AG09309 (cell line): ENCODE measurements at places on chromosomes 16 and 17.
A peak's percentile ranks its signal among the peaks of the same experiment; 100 is the strongest.

- peak; percentile 92 for DNase-seq
These were observed 12.5 kb upstream of the SPHK1 start for GRCh38 chr17:76371656-76372628.

DNA sequence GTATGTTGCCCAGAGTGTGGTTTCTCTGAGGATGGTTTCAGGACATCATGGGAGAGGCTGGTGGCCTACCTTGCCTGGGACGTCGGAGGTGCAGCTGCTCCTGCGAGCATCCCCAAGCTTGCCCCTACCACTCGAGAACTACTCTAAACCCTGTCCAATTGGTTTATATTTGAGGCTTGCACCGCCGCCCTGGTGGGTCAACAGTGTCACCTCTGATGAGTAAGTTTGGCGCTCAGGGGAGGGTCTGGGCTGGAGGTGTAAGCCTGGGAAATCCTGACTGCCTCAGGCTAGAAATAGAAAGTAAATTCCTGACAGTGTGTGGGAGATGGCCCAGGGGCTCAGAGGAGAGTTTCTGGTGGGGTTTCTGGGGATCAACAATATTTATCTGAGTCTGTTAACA, 48.2 kb downstream of the CCDC42 start:
- DNase-seq, result no peak

- DNase-seq, result no peak
These were observed 11.8 kb downstream of the MRM1 start for GRCh38 chr17:36613155-36613554.

DNA sequence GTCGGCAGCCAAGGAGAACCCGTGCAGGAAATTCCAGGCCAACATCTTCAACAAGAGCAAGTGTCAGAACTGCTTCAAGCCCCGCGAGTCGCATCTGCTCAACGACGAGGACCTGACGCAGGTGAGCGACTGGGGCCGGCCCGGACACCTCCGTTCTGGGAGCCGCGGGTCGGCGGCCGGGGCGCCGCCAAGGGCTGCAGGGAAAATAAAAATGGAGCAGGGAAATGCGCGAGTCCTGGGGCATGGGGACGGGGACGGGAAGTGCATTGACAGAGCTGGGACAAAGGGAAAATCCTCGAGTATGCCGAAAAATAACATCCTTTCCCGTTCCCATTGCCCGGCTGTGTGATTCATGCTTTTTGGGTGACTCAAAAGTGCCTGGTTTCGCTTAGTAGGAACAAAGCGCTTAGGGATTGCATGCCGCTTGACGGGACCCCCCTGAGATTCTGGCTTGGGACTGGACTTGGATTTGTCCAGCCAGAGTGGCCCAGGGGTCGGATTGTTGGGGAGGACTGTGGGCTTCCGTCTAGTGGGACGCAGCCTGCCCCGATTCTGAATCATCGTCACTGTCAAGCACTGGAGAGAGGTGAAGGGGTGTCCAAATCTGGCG, 699 bp downstream of the MPRIP start:
- DNase-seq, result no peak

- no peak for DNase-seq
These were observed 11.0 kb downstream of the KDM8 start for GRCh38 chr16:27214084-27214961.

DNA sequence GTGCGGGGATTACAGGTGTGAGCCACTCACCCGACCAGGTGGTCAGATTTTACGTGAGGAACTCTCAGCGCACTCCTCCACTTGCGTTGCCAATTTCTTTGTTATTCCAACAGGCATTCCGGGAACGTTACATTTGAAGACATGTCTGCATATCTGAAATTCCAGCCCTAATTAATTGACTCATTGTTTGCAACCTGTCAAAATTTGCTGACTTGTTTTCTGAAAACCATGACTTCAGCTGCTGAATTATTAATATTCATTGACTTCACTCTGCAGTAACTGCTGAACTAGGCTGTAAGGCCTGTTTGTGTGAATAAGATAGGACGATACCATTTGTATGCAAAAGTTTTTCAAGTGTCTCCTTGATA, 16.6 kb downstream of the G6PC1 start:
- DNase-seq, result no peak

DNA sequence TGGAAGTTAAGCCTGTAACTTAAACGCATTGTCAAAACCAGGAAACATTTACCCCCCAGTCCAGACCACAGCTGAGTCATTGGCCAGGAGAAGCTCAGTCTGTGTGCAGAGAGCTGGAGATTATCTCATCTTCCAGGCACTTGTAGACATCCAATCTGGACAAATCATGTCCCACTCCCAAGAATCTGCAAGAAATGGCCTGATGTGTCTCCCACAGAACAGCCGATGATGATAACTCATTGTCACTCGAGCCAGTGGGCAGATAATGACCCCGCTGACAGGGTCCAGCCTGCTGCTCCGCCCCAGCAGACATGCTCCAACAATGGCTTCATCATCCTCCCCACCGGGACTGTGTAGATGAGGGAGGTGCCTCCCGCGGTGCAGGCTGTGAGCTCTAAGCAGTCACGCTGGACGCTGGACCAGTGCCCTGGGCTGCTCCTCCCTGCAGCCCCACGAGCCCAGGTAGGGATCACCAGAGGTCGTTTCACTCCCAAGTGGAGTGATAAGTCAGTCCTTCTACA, 322.5 kb downstream of the C16orf95 start:
- DNase-seq, result peak; percentile 56

DNA sequence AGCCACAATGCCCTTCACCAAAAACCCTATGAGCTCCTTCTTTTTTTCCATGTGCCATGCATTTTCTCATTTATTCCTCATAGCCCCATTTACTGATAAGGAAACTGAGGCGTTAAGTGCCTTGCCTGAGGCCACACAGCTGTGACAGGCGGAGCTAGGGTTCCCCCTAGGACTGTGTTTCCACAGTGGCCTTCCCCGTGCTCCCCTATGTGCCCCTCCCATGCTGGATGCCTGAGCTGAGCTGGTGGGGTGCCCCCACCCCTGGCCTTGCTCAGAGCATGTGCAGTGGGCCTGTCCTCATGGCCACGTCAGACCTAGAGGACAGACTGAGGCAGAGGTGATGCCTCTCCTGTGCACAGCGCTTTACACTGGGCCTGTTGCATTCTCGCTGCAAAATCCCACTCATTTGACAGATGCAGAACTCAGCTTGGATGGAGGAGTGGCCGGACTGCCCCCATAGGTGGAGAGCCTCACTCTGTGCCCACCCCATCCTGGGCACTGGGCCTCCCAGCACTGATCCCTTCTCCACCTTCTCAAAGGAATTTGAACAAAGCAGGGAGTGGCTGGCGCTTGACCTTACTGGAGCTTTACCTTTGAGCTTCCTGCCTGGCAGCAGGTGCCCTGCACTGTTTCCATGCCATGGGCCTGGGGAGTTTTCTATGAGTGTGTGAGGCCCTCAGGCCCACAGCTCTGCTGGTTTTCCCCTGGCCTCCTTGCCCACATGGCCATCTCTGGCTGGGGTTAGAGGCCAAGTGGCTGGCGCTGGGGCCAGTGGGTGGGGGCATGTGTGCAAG, 2.6 kb downstream of the MAP2K3 start:
- DNase-seq, result no peak

DNA sequence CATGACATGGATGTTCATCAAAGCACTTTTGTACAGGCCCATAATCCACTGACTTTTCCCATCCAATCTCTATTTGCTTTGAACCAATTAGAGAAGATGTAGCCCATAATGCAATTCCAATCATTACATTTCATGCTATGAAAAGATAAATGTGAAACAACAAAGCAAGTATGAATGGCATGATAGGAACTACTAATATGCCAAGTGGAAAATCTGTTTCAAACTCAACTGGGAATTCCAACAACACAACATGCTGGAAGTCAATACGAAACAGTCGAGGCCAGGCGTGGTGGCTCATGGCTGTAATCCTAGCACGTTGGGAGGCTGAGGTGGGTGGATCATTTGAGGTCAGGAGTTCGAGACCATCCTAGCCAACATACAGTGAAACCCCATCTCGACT, 39.6 kb upstream of the TMEM97 start:
- no peak for DNase-seq

DNA sequence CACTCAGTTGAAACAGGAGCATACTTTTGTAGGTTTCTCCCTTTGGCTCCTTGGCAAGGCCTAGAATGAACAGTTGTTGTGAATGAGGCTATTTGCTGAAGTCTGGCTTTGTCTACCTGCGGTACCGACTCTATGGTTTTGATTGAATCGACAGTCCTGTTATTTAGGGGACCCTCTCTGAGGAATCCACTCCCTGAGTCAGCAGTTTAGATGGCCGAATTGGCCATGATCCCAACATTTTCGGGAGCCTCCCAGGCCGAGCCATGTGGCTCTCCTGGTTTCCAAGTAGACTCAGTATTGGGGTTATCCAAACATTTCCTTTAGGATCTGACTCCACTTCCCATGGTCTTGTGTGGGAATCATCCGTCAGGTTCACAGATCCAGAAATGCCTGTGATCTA, 394.8 kb upstream of the MAF start:
- DNase-seq, result no peak

- peak; percentile 79 for DNase-seq
These were observed 2.1 kb downstream of the CPPED1 start for GRCh38 chr16:12801511-12802042.

DNA sequence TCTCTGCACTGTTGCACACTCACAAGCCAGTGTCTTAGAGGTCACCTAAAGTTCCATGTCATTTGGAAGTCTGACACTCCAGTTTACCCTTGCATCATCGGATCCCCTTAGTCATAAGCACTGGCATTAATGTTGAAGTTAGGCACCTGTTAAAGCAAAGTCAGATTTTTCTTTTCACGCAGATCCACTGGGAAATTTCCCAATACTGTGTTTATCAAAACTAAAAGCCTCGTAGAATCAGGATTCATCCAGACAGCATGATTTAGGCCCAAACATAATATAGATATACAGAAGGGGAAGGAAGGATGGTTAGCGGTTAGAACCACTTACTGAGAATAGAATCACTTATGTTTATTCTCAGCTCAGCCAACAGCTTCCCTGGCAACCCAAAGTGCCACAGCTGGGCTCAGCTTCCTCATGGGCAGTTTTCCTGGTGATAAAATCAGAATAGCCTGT, 30.1 kb upstream of the HAPSTR1 start:
- no peak for DNase-seq

GRCh38 chr16:11614587-11615175, 28.0 kb upstream of the LITAF start:
- DNase-seq, result no peak

- DNase-seq, result no peak
These were observed at the start of gene VAT1L for GRCh38 chr16:77788181-77789084. TSS of gene VAT1L (plus strand) at chr16:77788564. CDS start at chr16:77788683, 119 bp downstream.

- no peak for DNase-seq
These were observed 27.7 kb upstream of the SBK1 start for GRCh38 chr16:28264656-28265055.

DNA sequence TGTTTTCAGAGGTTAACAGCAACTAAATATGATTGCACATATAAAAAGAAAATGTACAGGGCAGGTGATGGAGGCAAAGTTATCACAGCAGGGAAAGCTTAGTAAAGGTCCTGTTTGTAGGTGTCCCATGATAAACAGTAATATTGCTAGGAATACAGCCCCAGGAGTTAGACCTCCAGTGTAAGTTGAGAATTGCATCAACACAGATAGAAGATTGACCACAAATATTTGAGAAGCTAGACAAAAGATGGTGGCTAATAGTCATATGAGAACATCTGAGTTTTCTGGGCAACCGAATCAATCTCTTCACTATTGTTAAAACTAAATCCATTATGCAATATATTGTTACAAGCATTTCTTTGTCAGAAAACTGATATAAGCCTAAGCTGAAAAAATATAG, 152.6 kb downstream of the CDH11 start:
- no peak for DNase-seq

- DNase-seq, result no peak
These were observed 58.0 kb upstream of the GSE1 start for GRCh38 chr16:85554889-85555718.

- DNase-seq, result no peak
These were observed 8.9 kb upstream of the NAGPA start for GRCh38 chr16:5042574-5043171.

- DNase-seq, result no peak
These were observed 79.1 kb upstream of the C16orf82 start for GRCh38 chr16:26987597-26988010.

DNA sequence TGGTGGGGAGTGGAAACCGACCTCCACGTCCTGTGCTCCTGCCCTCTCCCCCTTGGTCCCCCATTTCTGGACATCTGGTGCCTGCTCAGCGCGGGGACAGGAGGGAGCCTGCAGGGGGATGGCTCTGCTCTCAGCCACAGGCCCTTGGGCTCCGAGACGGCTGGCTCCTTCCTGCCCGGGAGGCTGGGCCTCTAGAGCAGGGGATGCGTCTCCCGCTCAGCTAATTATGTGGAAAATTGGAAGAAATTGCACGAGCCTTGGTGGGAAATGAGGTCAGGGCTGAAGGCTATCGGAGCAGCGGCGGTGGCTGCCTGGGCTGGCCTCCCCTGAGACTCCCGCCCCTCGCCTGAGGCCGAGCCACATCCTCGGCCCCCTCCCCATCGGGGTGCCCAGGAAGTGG, 154.6 kb upstream of the CIBAR2 start:
- no peak for DNase-seq

GRCh38 chr17:65190467-65191097, 53.4 kb downstream of the RGS9 start:
- DNase-seq, result no peak

DNA sequence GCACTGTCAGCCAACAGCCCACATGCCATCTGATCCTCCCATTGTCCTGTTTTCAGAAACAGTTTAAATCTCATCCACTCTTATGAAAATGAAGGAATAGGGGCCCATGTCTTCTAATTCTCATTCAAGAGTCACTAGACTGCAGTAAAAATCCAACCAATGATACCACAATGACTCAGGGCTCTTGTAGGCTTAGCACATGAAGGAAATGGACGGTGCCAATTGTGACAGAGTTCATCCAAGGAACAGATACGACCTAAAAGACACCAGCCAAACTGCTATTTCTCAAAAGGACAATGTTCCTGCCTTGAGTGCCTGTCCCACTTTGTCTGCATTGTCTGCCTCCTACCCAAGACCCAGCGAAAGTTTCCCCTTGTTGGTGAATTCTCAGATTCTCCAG, 204.8 kb upstream of the COX10 start:
- peak; percentile 59 for DNase-seq

GRCh38 chr16:23160082-23160481, 10.8 kb upstream of the USP31 start:
- DNase-seq, result no peak

GRCh38 chr16:25258861-25259179, 1.2 kb upstream of the ZKSCAN2 start:
- DNase-seq, result no peak

DNA sequence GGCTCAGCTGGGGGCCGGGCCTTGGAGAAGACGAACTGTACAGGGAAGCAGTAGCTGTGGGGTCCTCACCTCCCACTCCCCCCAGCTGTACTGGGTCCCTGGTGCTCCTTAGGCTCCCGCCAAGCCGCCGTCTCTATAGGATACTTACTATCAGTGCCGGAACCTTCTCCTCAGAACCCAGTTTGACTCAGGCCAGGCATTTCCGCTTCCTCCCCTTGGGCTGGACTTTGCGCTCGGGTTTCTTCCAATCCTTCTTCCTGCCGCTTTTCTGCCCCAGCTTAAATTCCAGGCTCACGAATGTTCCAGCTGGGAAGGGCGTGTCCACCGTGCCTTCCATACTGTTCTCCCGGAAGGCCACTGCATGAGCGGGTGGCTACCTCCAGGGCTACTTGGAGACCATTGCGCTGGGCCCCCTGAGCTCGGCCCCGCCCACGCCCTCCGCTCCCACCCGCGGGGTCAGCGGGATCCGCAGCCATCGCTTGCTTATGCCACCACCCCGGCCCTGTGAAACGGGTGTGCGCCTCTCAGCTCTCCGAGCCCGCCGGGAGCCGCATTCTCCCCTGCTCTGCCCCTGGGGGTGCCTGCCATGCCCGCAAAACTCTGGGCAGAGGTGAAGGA, 1795.9 kb downstream of the TP53TG3F start:
- DNase-seq, result no peak
